ENCODE measurements at places on chromosomes 7 and 10.

DNA sequence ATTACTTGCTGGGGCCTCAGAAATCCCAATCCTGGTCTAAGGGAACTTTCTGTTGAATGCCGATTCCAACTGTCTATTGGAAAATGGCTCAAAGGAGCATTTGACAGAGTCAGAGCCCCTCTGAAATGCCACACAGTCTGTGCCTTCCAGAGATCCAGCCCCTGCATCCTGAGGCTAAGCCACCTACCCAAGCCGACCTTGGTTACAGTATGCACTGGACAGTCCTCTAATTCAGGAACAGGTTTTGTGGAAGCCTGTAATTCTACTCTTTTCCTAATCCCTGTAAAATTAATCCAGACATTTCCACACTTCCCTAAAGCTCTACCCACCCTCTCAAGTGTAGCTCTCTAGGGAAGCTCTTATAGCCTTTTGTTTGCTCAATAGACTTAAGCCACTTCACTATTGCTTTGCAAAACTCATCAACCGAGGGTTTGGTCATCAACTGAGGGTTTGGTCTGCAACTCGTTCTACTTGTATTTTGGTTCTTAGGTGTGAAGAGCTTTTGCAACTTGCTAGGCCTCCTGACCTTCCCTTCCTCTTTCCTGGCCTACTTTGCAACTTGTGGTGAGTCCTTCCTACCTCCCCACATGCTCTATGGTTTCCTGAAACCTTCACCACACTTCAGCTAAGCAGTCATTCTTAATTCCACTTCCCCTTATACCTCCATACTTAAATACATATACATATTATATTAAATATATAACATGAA, 364.8 kb downstream of the SFMBT2 start:
- no peak for DNase-seq

- no peak for DNase-seq
Observed at GRCh38 chr10:122344741-122345258, 29.7 kb upstream of the PLEKHA1 start.

DNA sequence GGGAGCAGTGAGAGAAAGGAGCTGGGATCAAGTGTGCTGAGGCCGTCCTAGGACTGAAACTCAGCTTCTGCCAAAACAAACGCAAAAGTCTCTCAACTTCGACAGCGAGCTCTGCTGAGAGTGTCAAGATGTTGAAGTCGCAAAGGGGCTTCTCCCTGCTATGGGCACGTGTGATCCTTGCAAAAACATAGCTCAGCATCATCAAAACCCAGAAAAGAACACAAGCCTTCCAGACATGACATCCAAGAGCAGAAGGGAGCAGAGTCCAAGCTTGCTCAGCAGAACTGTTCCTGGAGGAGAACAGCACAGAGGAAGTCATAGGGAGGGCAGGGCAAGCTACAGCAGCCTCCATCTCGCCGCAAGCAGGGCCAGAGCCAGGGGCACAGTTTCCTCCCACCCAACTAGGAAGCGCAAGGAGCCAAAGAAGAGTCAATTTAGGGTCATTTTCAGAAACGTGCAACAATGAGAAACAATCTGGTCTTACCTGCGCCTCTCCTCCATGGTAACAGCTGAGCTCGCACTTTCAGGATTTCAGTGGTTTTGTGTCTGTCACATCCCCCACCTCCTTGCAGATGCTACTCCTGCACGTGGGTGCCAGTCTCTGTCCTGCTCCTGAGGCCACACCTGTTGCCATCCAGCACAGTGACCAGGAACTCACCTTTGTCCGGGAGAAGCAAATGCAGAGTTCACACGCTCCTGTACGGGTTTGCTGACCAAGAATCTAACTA, 113.9 kb downstream of the DIP2C start:
- no peak for DNase-seq

DNA sequence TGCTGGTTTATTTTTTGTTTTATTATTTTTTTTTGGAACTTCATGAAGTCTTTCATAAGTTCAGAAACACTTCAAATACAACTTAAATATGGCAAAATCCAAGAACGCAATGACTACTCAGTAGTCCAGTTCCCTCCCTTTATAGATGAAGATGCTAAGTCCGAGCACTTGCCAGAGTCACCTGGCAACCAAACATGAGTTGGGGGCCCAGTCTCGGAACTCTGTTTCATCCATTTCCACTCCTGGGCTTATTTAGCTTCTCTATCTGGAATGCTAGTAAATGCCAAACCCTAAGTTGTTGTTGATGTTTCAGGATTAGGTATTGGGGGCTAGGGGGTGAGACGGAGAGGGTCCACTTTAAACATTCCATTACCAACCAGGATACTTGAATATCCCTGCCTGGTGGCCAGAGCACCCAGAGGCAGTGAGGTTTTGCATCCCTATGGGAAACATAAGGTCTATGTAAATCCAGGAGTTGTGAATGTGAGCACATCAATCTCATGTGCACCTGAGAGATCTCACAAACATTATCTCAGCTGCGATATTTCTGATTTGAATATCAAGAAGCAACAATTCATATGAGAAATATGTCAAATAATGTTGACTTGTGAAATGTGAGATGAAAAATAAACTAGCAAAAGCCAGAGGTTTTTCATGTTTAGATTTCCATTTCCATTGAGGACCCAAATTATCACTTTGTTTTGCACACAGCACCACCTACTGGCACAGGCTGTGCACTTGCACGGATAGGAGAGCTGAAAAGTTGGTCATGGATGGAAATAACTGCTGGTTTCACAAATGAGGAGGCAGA, 129.3 kb downstream of the PKD1L1 start:
- peak; percentile 80 for DNase-seq

DNA sequence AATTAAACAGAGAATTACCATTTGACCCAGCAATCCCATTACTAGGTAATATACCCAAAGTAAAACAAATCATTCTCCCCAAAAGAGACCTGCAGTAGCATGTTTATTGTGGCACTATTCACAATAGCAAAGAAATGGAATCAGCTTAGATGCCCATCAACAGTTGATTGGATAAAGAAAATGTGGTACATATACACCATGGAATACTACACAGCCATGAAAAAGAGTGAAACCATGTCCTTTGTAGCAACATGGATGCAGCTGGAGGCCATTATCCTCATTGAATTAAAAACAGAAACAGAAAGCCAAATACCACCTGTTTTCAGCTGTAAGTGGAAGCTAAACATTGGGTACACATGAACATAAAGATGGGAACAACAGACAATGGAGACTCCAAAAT, 1141.8 kb upstream of the AUTS2 start:
- no peak for DNase-seq

DNA sequence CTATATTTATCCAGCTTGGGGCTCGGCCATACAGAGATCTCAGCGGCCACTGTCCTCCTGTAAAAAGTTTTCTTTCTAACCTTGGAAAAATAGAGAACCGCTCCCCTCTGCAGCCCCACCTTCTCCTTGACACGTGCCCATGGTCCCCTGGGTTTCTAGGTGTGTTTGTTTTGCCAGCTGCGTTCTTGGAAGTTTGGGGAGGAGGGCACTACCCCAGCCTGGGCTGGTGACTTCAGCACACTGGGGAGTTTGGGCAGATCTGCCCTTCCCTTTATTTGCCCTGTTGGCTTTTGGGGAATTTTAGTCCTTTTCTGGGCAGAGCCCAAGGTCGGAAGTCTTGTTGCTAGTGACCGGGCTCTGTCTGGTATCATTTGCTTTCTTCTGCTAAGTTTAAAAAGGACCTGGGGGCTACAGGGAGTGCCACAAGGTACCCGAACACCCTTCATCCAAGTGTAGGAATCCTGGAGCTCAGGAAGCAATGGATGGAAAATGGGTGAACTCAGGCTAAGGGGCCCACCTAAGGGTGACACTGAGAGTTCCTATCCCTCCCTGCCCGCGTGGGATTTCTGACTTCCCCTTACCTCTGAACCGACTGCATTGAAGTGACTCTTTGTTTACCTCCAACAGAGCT, 1.7 kb downstream of the ADAMTS14 start:
- no peak for DNase-seq

GRCh38 chr10:71648254-71648932, 71.2 kb downstream of the C10orf105 start:
- DNase-seq: no peak

DNA sequence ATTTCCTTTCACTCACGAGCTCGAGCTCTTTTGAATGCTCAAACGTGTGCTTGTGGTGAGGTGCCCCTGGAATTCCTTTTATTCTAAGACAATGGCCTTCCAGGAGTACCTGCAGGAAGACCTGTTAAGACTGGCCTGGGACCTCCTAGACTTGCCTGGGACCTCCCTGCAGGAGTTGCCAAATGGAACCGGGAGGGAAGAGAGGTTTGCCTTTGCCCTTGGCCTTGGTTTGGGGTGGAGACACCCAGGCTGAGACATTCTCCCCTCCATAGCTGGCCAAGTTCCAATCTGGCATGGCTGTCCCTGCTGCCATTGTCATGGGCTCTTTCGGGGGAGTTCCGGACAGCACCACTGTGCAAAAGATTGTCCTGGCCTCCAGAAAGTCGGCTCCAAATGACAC, 39.7 kb downstream of the DNAJB12 start:
- peak; percentile 39 for DNase-seq

DNA sequence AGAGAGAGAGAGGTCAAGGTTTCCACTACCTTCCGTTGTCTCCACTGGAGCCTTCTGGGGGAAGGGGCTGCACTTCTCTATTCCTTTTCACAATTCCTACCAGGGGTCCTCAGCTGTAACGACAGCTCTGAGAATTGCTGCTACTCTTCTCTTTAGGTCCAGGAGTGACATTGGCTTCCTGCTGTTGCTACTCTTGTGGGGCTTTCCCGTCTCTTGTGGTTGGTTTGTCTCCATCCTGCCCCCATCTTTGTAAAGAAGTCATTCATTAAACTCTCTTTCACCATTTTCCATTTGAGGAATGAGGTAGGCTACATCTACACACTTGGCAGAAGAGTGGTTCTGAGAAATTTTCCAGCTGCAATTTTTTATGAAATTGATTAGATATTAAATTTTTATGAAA, 238.8 kb upstream of the LYZL1 start:
- DNase-seq: no peak

DNA sequence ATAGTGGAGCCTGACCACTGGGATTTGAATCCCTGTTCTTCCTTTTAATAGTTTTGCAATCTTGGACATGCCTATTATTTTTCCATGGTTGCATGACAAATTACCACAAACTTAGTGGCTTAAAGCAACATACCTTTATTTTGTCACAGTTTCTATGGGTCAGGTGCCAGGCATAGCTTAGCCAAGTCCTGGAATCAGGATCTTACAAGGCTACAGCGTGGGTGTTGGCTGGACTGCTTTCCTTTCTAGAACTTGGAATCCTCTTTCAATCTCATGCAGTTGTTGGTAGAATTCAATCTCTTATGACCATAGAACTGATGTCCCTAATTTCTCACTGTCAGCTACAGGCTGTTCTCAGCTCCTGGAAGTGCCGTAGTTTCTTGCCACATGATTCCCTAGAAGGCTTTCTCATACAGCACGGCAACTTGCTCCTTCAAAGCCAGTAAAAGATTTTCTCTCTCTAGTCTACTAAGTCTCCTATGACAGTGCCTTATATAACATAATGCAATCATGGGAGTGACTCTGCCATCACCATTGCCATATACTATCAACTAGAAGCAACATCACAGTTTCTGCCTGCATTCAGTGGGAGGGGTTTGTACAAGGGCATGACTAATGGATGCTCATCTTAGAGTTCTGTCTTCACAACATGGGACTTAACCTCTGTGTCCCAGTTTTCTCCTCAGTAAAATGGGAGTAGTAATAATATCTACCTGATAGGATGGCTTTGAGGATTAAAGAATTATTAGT, 243.4 kb upstream of the FZD1 start:
- DNase-seq: no peak

GRCh38 chr7:16202303-16202702, 219.0 kb downstream of the CRPPA start:
- DNase-seq: no peak

DNA sequence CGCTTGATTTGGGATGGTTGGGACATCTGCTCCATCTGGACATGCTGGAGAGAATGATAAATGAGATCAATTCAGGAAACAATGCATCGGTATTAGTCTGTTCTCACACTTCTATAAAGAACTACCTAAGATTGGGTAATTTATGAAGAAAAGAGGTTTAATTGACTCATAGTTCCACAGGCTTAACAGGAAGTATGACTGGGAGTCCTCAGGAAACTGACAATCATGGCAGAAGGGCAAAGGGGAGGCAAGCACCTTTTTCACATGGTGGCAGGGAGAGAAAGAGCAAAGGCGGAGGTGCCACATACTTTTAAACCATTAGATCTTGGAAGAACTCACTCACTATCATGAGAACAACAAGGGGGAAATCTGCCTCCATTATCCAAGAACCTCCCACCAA, 16.8 kb upstream of the TSPAN12 start:
- DNase-seq: no peak

- DNase-seq: no peak
Observed at GRCh38 chr7:102028206-102028826, 210.9 kb downstream of the CUX1 start.

GRCh38 chr10:113808168-113808567, 45.7 kb downstream of the DCLRE1A start:
- DNase-seq: no peak

- peak; percentile 54 for DNase-seq
Observed at GRCh38 chr10:97319671-97320479, 804 bp downstream of the FRAT1 start.

DNA sequence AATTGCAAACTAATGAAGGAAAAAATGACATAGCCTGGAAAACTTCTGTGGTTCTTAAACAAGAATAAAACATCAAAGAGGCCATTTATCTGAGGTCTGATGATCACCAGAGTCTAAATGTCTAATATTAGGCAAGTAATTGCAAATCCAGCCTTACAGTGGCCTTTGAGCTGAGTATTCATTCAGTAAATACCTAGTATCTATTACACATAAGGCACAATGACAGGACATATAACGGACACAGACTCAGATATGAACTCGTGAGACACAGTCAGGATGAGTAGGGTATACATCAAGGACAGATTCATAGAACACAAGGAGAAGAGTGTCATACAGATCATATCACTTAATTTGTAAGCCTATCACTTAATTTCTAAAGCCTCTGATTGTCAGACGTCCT, 16.8 kb downstream of the GPAM start:
- DNase-seq: no peak

GRCh38 chr10:109915566-109915965, 7.7 kb downstream of the XPNPEP1 start:
- DNase-seq: no peak

DNA sequence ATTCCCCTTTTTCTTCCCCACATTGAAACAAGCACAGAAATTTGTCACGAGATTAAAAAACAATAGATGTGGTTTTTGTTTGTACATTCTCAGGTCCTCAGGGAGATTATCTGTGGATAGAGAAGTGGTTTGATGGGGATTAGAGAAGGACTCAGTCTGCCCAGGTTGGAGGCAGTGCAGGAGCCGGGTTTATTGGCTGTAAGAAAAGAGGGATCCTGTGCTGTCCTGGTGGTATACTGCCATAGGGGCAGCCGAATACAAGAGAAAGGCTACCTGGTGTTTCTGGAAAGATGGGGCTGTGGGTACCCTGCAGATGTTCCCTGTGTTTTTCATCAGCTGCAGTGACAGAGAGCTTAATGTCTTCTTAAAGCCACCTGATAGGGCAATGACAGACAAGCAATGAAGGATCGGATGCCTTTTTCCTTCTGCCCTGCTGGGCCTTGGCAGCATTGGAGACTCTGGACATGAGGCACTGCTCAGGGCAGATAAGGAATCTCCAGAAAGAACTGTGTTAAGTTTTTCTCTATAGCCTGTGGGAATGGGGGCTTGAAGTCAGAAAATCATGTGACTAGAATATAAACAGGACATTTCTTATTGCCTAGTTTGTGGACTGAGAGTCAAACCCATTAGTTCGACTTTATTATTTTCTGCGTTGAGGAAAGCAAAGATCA, 18.1 kb upstream of the GPR141 start:
- DNase-seq: no peak

GRCh38 chr7:148697256-148698006, 1.3 kb upstream of the CUL1 start:
- peak; percentile 38 for DNase-seq

- DNase-seq: no peak
Observed at GRCh38 chr10:122236690-122237306, 34.3 kb upstream of the BTBD16 start.

Data from left hindlimb (tissue), 1 donor.